ENCODE measurements at places on chromosomes 2 and 18. TPM values are rescaled to one million over a fixed set of nuclear protein-coding genes. Genes with fewer than 3 reads are reported as not detected.

Gene MSH2
- polyA plus RNA-seq = 3.3 TPM

Gene KCNE4
- polyA plus RNA-seq = 2.8 TPM

Gene DNMT3A
- polyA plus RNA-seq = 10.3 TPM

Gene PXDN
- 4.7 TPM for polyA plus RNA-seq

Gene CRYGC
- not detected for polyA plus RNA-seq

Gene DSC3
- 0.05 TPM for polyA plus RNA-seq
